Esophagus squamous epithelium (tissue), 5 donors: ENCODE measurements at places on chromosomes 11 and 22. TPM values are rescaled to one million over a fixed set of nuclear protein-coding genes. Genes with fewer than 3 reads are reported as not detected.

The OR4S1 gene
- total RNA-seq = not detected

The OR52W1 gene
- total RNA-seq = not detected

The MS4A3 gene
- not detected for total RNA-seq

The PSMA1 gene
- 111 TPM for total RNA-seq

The SCARF2 gene
- total RNA-seq = 1.1 TPM

The SAA4 gene
- total RNA-seq = 1.3 TPM
